ENCODE measurements at places on chromosomes 16 and 17.
A peak's percentile ranks its signal among the peaks of the same experiment; 100 is the strongest.

DNA sequence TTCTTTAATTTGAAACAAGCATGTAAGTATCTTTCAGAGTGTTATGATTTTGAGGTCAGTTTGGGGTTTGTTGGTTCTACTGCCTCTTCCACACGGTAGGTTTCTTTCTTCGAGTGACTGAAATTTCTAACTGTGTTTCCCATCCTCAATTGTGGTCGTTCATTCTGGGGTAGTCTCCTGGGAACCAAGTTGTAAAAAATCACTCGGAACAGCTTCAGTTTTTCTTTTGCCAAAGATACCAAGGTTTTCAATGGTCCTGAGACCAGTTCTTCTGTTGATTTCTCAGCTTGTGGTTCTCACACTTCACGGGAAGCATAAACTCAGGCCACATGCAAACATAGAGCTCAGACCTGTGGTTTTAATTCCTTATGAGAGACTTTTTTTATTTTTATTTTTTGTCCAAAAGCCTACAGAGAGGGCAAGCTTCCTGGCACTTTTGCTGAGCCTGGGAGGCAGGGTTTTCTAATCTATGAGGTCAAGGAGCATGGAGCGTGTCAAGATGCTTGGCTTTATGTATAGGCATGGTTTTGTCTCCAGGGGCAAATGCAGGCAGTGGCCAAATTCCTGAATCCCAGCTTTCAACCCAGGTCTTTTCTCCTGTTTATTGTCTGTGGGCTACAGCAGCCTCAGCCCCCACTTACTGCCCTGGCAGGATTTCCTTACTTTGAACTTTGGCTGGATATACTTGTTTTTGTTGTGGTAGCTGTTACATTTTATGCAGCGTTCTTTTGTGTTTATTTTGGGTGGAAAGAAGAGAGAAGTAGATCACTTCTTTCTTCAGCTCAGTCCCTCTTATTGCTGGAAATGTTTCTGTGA lies 32.9 kb downstream of the HS3ST3A1 start:
- H3K27ac ChIP-seq: no peak overlapping the region
- H3K36me3 ChIP-seq: no peaks in the 10 kb centered on the region
- no peak overlapping the region for H3K4me3 ChIP-seq
- no peak for DNase-seq

DNA sequence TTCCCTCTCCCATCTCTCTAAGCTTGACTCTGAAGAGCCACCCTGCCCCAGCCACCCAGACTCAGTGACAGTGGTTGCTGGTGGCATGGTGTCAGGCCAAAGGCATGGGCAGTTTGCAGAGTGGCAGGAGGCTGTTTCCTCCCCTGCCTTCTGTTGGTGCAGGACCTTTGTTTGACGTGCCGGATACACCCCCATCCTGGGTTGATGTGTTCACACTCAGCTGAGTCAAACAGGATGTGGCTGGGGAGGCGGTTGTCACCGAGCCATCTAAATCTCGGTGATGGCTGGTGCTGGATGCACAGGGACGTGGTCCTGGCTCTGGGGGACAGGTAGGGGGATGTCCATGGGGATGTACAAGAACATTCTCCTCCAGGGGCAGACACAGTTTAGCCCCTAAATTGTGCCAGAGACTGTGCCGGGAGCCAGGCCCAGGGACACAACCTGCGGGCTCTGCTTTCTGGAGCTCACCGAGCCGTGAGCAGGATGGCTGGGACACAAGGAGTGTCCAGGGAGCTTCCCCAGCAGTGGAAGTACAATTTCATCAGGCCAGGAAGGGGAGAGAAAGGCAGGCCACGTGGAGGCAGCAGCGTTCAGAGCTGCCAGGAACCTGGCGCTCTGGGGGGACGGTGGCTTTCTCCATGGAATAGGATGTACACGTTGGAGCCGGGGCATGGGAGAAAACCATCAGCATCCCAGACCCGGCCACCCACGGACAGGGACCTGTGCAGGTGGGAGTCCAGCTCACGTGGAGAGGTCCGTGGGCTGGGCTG lies 264.2 kb downstream of the SEC14L1 start:
- H3K36me3 ChIP-seq: peaks cover 23% of the 10 kb centered on the region
- no peaks in the 10 kb centered on the region for H3K27me3 ChIP-seq
- H3K4me3 ChIP-seq: peak overlapping the region; percentile 89

DNA sequence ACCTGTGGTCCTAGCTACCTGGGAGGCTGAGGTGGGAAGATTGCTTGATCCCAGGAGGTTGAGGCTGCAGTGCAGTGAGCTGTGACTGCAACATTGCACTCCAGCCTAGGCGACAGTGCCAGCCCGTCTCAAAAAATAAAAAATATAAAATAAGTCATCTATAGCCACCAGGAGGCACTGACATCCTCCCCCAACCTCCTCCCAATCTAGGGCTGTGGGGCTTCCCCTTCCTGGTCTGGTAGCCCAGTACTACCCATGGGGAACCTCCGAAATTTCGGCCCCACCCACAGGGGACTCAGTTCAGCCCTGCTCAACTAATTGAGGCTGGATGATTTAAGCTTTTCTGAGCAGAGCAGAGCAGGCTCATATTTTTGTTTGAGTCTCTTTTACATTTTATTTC lies 3.2 kb downstream of the ZSCAN10 start:
- H3K4me1 ChIP-seq: peaks cover 28% of the 10 kb centered on the region
- peak overlapping the region; percentile 38 for H3K27ac ChIP-seq
- no peak overlapping the region for H3K4me3 ChIP-seq
- peak; percentile 42 for DNase-seq
- H3K27me3 ChIP-seq: no peaks in the 10 kb centered on the region

DNA sequence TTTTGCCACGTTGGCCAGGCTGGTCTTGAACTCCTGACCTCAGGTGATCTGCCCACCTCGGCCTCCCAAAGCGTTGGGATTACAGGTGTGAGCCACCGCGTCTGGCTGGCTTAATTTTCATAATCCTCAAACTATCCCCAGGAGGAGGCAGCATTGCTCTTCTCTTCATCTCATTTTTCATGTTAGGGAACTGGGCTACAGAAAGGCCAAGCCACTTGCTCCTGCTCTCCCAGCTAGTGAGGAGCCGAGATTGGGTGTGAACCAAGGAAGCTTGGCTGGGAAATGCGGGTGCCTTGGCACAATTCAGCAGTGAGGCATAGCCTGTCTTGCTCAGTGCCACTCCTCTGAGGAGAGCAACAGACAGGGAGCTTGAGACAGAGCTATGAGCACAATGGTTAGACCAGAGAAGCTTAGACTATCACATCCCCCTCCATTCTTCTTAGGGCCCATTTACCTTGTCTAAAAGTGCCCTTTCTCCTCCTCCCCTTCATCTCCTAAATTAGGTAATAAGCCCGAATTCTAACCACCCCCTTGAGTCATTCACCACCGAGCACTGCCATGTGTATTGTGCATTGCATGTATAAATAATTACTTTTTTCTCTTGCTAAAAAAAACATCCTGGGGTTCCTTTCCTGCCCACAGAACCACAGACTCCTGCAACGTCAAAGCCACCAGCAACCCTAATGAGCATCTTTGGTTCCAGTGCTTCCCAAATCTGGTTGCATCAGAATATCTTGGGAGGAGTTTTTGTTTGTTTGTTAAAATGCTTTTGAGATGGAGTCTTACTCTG lies 20.0 kb upstream of the KIF19 start:
- peak overlapping the region; percentile 23 for H3K27ac ChIP-seq
- no peaks in the 10 kb centered on the region for H3K36me3 ChIP-seq
- no peak for DNase-seq

DNA sequence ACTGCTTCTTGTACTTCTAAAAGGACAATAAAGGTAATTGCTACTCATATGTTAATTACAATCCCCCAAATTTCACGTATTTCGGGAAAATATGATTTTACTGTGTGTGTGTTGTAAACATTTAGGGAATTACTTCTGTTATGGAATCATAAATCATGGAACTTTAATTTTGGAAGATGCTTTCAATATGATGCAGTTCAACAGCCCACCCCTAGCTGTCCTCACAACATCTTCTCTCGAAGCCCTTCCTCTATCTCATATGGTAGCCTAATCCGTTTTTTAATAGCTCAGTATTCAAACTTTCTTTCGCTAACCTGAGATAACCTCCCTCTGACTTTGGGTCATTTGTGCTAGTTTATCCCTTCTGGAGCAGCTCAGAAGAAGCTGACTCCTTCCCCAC lies 78.4 kb downstream of the ANKFN1 start:
- no peaks in the 10 kb centered on the region for H3K4me1 ChIP-seq
- no peaks in the 10 kb centered on the region for H3K36me3 ChIP-seq
- H3K27me3 ChIP-seq: no peaks in the 10 kb centered on the region
- H3K4me3 ChIP-seq: no peak overlapping the region
- no peak for DNase-seq
- no peak overlapping the region for H3K27ac ChIP-seq
